ENCODE measurements at places on chromosomes 4 and X. TPM values are rescaled to one million over a fixed set of nuclear protein-coding genes. Genes with fewer than 3 reads are reported as not detected.

DNA sequence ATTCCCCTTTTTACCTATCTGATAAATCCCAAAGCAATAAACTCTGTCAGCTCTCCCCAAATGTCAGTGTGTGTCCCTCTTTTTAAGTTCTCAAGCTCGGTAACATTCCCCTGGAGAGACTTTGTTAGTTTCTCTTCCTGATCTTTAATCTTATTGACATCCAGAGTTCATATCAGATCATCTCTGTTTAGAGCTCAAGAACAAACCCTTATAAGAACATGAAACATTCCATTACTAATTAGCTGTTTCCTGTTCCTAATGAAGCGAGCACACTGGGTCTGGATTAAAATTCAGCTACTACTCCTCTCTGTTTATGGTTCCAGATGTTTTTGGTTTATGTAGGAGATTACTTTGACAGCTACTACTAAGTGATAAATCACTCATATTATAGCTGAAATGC is 681.5 kb downstream of the DACH2 start:
- DNase-seq, result no peak

DNA sequence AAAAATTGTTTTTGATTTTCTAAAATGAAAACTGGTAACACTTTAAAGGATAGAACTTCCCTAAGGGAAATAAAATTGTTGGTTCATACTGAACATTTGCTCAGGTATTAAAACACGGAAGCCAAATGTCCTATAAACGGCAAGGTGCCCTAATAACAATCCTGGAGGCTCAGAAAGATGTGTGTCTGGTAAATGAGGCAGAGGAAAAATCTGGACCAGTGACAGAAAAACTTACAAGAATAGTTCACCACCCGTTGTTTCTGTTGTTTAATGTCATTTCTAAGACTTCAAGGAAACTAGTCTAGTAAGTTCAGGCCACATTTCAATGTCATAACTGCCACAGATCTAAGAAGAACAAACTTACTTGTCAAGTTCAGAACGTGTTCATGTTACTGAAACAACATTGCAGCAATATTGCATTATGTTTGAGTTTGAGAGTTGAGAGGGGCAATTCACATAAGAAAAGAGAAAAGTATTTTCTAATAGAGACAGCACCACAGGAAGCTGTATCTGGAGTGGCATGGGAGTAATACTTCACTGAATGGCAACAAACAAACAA is 476.6 kb downstream of the GRXCR1 start:
- DNase-seq, result no peak

DNA sequence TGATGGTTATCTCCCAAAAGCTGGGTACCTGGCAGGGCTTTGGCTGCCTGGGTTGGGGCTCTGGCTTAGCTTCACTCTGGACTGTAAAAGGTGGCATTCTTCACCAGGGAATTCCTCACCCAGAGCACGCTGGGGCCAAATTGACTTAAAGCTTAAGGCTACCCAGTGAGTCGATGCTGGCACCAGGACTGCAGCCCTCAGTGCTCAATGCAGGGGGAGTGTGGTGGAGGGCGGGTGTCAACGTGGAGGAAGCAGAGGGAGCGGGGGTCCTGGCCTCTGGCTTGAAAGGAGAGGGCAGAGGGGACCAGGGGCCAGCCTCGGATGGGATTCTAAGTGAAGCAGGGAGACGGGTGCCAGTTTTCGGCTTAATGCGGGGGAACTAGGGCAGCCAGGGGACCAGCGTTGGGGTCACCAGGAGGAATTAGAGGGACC is 446 bp upstream of the FAM50A start:
- no peak for DNase-seq

GRCh38 chrX:72100824-72101351 is 30.8 kb downstream of the RTL5 start:
- DNase-seq, result no peak

- DNase-seq, result no peak
These were observed 131.6 kb upstream of the STIM2 start for GRCh38 chr4:26729027-26729426.

GRCh38 chrX:45774961-45775360 is 574.3 kb upstream of the DIPK2B start:
- DNase-seq, result no peak

DNA sequence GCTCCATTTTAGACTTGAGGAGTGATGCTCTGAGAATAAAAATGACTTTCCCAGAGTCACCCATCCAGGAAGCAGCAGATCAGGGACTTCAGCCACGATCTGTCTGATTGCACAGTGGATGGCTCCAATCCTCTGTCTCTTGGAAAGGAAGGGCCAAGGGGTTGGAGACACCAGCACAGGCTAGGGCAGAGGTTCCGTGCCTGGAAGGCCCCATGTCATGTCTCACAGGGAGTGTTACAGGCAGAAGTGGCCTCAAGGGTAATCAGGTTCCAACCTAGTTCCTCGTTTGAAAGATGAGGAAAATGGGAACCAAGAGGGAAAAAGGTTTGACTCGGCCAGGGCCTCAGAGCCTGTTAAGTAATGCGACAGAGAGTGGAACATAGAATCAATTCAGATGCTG is 160.0 kb downstream of the EFNB1 start:
- DNase-seq, result no peak

DNA sequence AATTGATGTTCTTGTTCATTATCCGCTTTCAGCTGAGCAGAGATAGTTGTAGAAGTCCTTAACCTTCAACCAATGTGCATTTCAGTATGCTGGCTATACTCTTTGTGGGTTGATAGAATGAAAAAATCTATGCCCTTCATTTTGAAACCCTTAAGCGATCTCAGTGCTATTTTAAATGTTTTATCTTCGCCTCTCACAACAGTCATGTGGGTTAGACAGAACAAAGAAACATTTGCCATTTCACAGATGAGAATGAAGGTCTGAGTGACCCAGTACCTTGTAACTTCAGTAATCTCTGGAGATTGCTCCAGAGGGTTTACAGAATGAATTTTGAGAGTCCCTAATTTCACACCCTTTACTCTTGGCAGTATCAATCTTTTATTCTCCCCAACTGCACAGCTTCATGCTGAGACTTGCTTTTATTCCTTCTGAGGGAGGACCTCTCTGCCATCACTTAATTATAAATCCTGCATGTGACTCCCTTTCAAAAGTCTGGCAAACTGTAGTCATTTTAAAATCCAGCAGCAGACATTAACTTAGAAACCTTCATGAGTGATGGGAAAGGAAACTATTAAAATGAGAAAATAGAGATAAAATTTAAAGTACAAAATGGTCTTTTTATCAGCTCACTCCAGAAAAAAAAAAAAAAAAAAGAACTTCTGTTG is 921.5 kb downstream of the RAB28 start:
- DNase-seq, result no peak

The COPS4 gene
- 71.8 TPM for polyA plus RNA-seq

The COX18 gene
- 11.6 TPM for polyA plus RNA-seq

The MTCP1 gene
- polyA plus RNA-seq, result not detected

The DMP1 gene
- polyA plus RNA-seq, result not detected

The PRKG2 gene
- polyA plus RNA-seq, result 1.3 TPM

The MAGEA4 gene
- polyA plus RNA-seq, result not detected

The GTPBP6 gene
- polyA plus RNA-seq, result 30.9 TPM
